ENCODE measurements at places on chromosomes 11 and 22.
A peak's percentile ranks its signal among the peaks of the same experiment; 100 is the strongest.

GRCh38 chr11:77471558-77472193 lies 2.2 kb downstream of the PAK1 start:
- peak; percentile 97 for DNase-seq

DNA sequence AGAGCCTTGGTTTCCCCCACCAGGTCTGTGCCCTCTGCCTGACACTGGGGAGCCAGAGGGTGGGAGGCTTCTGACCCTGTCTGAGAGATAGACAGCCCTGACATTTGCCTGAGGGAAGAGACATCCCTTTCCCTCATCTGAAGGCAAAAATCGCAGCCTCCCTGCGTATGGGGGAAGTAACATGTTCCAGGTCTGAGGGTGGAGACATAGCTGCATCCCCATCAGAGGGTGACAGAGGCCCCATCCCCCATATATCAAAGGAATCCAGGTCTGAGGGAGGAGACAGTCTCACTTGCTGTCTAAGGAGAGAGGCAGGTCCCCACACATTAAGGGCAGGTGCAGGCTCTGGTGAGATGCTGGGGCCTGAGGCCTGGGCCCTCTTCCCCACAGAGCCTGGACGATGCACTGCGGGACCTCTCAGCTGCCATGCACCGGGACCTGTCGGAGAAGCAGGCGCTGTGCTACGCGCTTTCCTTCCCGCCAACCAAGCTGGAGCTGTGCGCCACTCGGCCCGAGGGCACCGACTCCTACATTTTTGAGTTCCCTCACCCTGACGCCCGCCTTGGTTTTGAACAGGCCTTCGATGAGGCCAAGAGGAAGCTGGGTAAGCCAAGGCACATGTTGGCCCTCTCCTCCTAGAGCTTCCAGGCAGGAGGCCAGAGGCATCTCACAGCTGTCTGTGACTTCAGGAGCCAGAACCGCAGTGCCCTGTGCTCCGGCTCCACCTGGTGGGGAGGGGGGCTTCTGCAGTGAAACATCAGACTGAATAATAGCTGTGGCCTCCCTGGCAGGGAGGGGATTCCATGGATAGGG lies 16.1 kb upstream of the RELT start:
- peak; percentile 78 for DNase-seq

DNA sequence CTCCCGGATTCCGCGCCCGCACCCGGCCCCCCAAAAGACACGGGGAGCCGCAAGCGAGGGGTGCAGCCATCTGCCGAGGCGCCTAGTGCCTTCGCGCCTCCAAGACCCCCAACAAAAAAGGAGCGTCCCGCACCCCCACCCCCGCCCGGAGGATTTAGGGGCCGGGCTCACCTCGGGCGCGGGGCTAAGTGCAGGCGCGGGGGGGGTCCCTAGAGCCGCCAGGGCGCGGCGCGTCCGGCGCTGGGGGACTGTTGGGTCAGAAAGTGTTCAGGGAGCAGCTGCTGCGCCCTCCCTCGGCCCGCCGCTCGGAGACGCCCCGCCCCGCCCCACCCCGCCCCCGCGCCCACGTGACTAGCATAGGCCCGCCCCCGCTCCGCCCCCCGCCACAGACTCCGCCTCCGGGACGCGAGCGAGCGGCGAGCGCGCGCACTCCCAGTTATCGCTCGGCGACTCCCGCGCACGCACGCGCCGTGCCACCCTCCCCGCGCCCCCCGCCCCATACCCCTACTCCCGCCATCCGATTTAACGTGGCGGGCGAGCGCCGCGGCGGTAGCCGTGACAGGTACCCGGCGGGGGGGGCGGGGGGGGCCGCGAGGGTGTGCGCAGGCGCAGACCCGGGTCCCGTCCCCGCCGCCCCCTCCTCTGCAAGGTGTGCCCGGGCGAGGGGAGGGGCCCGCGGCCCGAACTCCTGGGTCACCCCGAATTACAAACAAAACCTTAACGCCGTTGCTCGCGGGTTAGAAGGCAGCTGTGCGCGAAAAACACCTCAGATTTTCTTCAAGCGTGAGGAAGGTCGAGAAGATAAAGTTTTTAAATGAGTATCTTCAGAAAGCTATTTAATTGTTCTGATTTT lies 56.2 kb downstream of the KCNJ4 start:
- peak; percentile 89 for DNase-seq

GRCh38 chr11:132840191-132840590 lies 692.1 kb downstream of the OPCML start:
- DNase-seq, result no peak

DNA sequence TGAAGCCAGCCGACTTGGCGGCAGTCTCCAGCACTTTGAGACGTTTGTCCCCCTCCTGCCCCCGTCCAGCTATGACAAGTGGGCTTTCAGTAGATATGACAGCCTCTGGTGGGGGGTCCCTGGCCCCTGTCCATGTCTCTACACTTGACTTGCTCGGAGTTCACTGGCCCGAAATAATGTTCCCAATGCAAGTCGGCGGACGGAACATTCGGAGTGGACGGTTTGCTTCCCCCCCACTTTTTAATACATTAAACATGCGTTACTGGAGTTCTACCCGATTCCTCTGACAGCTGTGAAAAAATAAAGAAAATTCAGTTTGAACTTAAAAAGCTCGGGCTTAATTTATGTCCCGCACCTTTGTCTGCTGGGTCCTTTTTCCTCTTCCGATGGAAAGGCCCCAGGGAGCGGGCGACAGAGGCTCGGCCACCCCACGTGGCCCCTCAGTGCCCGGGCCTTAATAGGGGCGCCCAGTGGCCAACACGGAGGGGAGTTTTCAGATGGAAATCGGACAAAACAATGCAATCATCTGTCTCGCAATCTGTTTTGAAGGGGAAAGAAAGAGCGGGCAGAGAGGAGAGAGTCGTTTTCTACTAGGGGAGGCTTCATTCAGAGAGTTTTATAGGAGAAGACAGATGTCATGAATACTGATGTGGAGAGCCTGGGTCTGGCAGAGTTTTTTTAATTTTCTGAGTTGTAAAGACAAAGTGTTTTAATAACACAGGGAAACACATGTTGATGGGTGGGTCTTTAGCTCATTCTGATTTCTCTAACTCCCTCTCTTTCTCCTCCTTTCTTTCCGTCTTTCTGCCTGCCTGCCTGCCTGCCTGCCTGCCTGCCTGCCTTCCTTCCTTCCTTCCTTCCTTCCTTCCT lies 50.2 kb downstream of the SMIM38 start:
- DNase-seq, result no peak

GRCh38 chr11:109783840-109784239 lies 309.4 kb upstream of the ZC3H12C start:
- no peak for DNase-seq

DNA sequence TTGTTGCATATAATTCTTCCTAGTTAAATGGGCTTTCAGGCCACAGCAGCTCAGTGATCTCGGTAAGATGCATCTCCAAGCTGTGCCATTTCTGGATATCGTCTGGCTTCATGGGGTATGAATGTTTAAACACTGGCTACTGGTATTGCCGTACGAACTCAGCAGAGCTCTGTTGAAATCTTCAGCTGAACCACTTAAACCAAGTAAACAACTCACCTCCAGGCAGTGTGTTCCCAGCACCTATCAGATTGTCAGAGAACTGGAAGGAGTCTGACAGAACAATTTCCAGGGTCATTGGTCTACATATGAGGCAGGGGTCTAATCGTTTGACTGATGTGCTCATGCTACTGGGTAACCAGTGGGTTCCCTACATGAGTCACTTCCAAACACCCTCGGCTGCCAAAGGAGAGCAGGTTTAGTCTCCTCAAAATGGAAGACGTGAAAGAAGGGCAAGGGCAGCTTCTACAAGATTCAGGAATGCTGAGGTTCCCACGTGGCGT lies 93.2 kb upstream of the BMAL1 start:
- no peak for DNase-seq

- no peak for DNase-seq
These were observed 813.2 kb downstream of the BRD1 start for GRCh38 chr22:49014227-49015201.

GRCh38 chr11:555780-556661 lies 4.5 kb downstream of the LMNTD2 start:
- peak; percentile 77 for DNase-seq

DNA sequence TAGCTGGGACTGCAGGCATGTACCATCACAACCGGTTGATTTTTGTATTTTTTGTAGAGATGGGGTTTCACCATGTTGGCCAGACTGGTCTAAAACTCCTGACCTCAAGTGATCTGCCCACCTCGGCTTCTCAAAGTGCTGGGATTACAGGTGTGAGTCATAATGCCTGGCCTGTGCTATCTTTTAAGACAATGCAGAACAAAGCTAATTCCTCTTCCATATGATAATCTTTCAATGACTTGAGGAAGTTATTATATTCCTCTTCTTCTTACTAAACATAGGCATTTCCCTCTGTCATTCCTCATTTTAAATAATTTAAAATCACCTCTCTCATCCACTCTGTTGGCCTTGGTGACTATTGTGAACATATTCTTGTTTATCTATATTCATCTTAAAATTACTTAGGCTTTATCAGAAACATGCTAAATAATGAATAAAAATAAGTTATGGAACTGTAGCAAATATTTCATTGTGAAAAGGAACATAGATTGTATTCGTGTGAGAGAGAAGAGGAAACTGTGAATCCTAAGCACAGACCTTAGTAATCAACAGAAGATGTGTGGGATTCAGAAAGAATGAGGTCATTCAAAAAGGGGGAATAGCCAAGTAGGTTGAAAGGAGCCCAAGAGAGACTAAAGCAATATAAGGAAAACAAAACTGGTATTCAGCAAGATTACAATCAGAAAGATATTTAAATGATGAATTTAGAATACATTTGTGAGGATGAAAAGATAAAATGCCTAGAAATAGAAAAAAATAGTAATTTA lies 269.4 kb downstream of the TTC28 start:
- no peak for DNase-seq

DNA sequence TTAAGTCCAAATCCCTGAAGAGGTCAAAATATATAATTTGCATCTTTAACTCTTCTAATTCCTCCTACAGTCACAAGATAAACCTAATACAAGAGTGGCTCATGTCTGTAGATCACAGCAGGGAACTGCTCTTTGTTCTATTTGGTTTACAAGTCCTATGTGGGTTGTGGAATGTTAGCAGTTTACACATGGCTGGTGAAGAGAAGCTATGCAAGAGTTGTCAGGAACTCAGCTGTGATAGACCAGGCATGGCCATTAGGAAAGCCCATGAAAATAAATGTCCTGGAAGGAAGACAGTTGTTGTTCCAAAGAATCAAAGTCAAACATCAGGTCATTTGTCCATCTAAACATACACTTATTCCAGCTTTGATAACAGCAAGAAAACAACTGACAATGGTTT lies 312.4 kb upstream of the PITPNB start:
- DNase-seq, result no peak

DNA sequence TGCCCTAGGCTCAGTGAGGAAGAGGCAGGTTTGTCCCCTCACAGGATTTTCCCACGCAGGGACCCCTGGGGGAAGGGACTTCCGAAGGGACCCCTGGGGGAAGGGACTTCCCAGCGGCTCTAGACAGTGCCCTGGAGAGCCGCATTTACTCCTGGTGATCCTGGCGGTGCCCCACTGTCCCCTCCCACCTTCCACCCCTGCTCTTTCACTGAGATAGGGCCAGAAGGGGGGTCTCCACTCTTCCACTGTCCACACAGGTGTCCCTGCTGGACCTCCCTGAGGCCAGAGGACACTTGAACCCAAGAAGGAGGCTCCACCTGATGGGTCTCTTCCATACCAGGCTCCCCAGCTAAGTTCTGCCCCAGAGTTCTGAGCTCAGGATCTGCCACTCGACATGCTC lies 1333.9 kb downstream of the BRD1 start:
- no peak for DNase-seq

- no peak for DNase-seq
These were observed 6.3 kb downstream of the MIEF1 start for GRCh38 chr22:39508393-39508792.

DNA sequence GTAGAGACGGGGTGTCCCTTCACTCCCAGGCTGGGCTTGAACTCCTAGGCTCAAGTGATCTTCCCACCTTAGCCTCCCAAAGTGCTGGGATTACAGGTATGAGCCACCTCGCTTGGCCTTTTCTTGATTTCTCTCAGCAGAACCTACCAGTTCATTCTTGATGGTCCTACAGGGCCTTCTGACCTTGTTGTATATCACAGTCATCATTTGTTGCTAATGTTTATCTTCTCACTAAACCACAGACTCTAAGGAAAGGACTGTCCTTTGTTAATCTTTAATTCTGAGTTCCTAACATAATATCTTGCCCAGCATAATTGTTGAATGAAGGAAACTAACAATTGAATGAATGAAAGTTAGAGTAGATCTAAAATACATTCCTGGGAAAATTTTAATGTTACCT lies 22.0 kb upstream of the ZC3H12C start:
- DNase-seq, result no peak

- peak; percentile 44 for DNase-seq
These were observed 7.7 kb upstream of the OR8B12 start for GRCh38 chr11:124551189-124551588.

DNA sequence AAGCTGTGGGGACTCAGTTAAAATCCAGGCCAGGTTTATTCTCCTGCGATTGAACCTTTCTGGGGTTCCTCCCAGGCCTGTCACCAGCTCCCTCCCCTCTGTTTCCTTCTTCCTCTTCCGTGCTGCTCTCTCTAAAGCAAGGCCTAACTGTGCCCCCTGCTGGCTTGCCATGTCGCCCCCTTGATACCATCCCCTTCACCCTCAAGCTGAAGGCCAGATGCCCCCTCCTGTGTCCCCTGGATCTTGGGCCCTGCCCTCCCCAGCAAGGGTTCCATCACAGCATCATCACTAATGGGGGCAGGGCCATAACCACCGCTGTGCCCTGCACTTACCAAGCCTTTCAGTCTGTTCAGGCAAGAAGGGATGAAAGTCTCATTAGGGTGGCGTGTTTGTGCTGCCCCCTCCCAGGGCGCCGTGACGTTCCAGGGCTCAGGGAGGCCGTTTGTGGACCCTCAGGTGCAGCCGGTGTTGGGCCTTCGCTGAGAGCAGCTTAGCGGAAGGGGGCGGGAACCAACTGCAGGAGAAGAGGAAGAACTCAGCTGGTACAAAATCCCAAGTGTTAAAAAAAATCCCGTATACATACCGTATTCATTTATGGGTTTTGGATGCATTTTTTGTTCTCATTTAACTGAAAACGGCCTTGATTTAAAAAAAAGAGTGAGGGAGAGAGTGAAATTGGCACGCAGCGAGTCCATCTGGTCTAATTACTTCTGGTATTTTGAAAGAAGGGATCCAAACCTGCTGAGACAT lies 69.9 kb downstream of the MPPED1 start:
- peak; percentile 21 for DNase-seq

- no peak for DNase-seq
These were observed 412.3 kb upstream of the SYN3 start for GRCh38 chr22:33470456-33470855.

GRCh38 chr11:123386796-123387510 lies 43.1 kb upstream of the GRAMD1B start:
- DNase-seq, result no peak
